ENCODE measurements at places on chromosomes 11 and 22.
A peak's percentile ranks its signal among the peaks of the same experiment; 100 is the strongest.

GRCh38 chr11:71139516-71140205 lies 112.7 kb downstream of the SHANK2 start:
- DNase-seq = no peak

- peak; percentile 85 for DNase-seq
Measured at GRCh38 chr22:30212363-30212995, 34.1 kb downstream of the LIF start.

- DNase-seq = no peak
Measured at GRCh38 chr11:67452141-67452952, at the start of gene GPR152. GPR152 (minus strand) TSS chr11:67452729; CDS start chr11:67452724, 5 bp downstream.

DNA sequence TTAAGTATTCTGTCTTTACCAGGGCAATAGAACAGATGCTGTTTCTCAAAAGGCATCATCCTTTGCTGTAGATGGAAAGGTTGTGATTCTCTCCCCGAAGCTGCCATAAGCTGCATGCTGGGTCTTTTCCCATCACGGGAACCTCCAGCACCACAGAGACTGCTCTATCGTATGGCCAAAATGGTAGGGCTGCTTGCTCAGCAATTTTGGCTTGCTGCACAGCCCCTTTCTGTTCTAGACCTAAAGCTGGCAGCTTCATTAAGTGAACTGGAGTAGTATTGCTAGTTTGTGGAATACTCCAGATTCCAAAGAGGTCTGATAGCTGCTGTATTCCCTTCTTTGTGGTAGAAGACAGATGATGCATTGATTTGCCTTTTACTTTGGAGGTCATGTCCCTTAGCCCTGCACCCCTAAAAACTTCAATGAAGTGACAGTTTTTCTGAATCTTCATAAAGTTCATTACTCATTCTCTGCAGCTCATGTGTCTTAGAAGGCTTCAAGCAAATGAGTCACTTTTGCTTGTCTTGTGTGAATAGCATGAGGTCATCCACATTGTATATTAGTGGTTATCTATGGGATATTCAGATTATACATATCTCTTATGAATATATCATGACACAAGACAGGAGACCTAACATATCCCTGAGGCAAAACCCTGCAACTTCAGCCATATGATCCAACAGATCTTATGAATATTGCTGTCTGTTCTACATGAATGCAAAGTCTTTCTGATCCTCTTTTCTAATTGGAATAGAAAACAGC lies 245.3 kb downstream of the FAM76B start:
- no peak for DNase-seq

DNA sequence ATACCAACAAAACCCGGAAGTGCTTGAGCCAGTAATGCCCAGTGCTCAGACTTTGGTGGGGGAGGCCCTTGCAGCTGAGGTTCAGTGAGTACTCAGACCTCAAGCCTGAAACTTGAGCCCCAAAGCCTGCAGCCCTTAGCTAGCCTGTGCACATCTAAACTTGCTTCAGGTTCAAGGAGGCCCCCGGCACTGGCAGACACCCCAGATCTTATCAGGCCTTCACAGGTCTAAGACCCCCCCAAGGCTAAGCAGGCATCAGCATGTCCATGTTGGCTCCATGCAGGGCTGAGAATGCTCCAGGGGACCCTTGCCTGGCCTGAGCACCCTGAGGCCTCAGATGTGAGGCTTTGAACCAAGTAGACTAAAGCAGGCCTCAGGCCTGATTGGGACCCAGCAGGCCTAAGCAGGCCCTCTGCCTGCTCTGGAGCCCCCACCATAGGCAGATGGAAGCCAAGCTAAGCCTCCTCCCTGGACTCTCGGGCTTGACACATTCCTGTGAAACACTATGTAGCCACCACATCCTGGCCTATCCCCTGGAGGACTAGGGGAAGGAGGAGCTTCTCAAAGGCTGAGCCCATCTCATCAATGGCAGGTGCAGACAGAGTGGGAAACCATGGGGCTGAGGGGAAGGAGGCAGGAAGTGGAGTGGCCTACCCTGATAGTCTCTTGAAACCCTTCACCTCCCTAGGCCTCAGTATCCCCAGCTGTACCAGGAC lies 1.2 kb upstream of the CASTOR1 start:
- no peak for DNase-seq

DNA sequence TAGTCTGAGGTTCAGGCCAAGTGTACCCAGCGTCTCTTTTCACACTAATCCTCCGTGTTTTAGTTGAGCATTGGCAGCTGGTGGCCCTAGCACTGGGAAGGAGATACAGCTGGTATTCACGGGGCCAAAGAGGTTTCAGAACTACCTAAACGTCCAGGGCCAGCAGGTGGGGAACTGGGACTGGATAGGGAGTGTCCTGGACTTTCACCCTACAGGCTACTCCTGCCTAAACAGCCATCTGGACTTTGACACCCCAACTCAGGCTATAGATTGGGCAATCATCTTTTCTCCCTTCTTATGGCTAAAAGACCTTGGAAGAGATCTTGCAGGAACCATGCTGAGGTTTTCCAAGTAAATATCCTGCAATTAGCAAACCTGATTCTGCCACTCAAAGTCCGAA lies 2.8 kb downstream of the SPON1 start:
- DNase-seq = no peak

DNA sequence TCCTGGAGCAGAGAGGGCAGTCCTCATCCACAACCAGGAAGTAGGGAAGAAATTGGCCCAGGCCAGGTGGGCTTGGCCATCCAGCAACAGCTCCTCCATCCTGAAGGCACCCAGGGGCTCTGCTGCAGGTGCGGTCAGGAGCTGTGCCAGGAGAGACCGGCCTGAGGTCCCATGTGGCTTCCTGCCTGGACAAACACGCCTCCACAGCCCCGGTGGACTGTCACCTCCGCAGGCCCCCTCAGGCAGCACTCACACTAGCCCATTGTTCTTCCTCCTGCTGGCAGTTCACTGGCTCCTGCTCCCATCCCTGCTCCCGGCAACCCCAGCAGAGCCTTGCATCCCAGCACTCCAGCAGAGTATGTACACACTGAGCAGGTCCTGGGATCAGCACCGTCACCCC lies 16.0 kb upstream of the POU2AF1 start:
- no peak for DNase-seq

- DNase-seq = no peak
Measured at GRCh38 chr22:32896891-32897290, 95.4 kb downstream of the TIMP3 start.

DNA sequence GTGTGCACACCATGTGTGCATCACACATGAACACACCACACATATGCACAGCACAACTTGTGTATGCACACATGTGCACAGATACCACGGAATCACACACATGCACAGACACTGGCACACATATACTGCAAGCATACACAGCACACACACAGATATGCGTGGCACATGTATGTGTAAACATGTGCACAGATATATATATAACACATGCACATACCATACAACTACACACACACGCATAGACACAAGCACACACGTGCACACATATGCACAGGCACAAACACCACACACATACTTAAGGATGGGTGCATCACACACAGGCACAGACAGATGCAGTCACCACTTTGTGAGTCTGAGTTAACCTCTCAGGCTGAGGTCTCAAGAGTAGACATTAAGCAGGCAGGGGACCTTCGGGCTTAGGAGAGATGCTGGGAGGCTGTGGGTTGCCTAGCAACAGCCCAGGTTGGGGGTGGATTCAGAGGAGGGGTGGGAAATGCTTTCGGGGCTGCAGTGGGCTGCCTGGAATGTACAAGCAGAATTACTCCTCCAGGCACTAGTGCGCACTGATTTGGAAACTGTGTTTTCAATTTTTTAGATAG lies 82.9 kb downstream of the MYO18B start:
- no peak for DNase-seq

DNA sequence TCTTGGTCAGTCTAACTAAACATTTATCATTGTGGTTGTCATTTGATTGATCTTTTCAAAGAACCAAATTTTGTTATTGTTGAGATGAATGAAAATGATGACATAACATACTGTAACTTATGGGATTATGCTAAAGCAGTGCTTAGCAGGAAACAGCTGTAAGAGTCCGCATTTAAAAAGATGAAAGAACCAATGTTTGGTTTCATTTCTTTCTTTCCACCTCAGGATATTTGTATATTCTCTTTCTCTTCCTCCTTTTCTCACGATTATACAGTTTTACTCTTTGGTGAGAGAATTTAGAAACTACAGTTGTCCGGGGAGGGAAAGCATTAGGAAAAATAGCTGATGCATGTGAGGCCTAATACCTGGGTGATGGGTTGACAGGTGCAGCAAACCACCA lies 23.1 kb downstream of the PIH1D2 start:
- DNase-seq = peak; percentile 87

- DNase-seq = no peak
Measured at GRCh38 chr22:25840167-25840566, 98.2 kb downstream of the MYO18B start.

DNA sequence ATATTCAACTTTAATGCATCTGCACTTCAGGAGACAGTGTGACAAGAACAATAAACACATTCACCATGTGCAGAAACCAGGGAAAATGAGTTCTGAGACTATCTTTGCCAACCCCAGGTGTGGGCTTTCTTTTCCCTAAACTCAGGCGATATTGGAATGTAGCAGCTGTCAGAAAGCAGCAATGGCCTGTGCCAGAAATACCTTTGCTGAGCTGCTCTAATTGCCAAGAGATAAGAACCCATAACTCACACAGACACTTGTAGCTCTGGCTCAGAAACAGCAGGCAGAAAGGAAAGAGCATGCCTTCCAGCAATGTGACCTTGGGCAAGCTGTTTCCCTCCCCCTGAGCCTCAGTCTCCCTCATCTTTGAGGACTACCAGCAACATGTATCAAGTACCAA lies 77.6 kb downstream of the PLEKHA7 start:
- DNase-seq = no peak

DNA sequence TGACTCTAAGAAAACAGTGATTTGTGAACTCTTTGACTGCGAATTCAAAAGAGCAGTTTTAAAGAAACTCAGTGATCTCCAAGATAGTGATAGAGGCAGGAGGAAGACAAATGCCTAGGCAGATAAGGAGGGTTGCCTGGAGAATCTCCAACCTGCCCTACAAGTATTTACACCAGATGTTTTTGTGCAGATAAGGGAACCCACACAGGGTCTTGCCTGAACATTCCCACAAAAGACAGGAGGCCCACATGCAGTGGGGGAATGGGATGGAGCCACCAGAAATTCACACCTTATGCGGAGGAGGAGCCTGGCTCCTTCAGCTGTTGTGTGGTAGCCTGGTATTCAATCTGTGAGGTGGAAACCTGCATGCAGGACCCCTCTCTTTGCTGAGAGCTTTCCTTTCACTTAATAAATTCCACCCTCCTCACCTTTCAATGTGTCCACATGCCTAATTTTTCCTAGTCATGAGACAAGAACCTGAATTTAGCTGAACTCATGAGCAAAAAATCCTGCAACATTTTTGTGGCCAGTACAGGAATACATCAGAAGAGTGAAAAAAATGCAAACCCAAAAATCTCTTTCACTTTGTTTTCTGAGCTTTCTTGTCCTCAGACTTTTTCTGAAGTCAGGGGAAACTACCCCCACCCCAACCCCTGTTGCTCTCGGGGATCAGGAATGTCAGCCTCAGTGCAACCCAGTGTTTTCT lies 8.1 kb upstream of the GLYAT start:
- DNase-seq = no peak

GRCh38 chr11:123365955-123366354 lies 64.1 kb upstream of the GRAMD1B start:
- DNase-seq = no peak

DNA sequence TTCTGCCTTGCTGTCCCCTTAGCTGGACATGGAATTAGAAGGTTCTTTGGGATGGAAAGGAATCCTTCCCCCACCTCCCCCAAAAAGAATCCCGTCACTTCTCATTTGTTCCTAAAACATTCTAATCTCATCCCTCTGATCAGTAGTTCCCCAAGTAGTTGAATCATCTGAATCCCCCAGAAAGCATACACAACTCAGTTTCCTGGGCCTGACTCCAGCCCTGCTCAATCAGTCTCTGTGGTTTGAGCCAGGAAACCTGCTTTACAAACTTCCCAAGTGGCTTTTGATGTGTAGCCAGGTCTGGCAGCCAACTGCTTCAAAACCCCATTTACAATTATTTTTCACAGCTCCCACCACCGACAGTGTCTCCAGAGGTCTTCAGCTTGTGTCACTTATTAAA lies 20.2 kb downstream of the C22orf31 start:
- DNase-seq = no peak

All from MV-4-11 (cell line).